Cardiac muscle cell (in vitro differentiated cells and primary cell): ENCODE measurements at places on chromosomes 4 and X. TPM values are rescaled to one million over a fixed set of nuclear protein-coding genes. Genes with fewer than 3 reads are reported as not detected.

The H2BW1 gene
- not detected in 2 replicates for total RNA-seq

The AMOT gene
- total RNA-seq = 22.4 and 27.2 TPM in 2 replicates

The NRK gene
- 0.12 and 0.53 TPM in 2 replicates for total RNA-seq

The TLR2 gene
- total RNA-seq = 0.09 and 0.39 TPM in 2 replicates

The SAT1 gene
- 89.8 and 238 TPM in 2 replicates for total RNA-seq

The SPANXB1 gene
- total RNA-seq = not detected in 2 replicates

The NUP62CL gene
- total RNA-seq = 9.1 and 14.4 TPM in 2 replicates

The DCAF4L1 gene
- total RNA-seq = 0.11 and 0.21 TPM in 2 replicates

The CXCL5 gene
- total RNA-seq = not detected in 2 replicates

The ZMAT1 gene
- 3.5 and 7.3 TPM in 2 replicates for total RNA-seq

The SNCA gene
- 87.8 and 99.1 TPM in 2 replicates for total RNA-seq

The TLR10 gene
- not detected in 2 replicates for total RNA-seq
